Thoracic aorta (tissue), 2 donors: ENCODE measurements at places on chromosomes 1 and 21. TPM values are rescaled to one million over a fixed set of nuclear protein-coding genes. Genes with fewer than 3 reads are reported as not detected.

DNA sequence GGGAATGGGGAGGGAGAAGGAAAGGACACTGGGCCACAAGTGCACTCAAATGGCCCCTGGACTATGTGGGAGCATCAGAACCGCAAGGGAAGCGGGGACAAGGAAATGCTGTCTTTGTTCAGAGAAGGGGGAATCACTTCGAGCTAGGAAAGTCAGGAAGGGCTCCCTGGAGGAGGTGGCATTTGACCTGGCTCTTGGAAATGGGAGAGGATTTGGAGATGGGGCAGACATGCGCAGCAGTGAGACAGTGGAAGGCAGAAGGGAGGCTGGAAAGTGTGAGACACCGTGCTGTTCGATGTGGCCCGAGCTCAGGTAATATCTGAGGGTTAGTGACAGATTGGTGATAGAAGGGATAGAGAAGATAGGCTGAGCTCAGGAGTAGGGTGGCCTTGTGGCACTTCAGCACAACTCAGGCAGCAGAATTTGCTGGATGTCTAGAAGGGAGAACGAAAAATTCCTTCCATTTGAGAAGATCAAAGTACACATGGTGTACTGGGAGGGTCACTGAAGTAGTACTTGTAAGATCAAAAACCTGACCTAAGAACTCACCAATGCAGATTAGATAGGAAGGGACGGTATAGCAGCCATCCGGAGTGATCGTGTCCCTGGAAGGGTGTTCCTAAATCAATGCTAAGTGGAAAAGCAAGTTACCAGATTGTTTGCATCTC, 25.4 kb downstream of the SLC1A7 start:
- no peak for DNase-seq

- DNase-seq: no peak
Measured at GRCh38 chr1:62196086-62196690, 1.5 kb downstream of the L1TD1 start.

DNA sequence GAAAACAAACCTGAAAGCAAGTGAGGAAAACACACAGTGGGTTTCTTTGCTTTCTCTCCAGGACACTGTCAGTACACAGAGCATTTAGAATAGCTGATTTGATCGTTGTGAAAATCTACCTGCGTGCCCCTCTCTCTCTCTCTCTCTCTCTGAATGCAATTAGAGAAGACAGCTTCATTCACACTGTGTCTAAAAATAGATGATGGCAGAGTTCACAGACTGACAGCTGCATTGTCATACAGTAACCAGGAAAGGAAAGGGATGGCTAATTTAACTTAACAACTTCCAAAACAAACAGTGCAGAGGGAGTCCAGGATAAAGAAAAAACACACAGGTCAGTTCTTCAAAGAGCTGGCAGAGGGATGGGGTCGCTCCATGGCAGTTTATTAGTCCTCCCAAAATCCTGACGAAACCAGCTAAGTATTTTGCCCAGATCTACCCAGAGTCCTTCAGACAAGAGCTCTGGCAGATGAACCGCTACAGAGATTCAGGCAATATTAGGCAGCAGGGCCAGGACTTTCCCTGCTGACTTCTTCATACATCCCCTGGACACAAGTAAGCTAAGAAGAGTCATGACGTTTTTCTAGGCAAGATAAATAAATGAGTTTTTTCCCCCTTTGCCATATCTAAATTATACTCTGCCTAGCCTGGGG, 58.9 kb downstream of the WLS start:
- no peak for DNase-seq

- no peak for DNase-seq
Measured at GRCh38 chr1:54989968-54990810, 8.5 kb upstream of the BSND start.

DNA sequence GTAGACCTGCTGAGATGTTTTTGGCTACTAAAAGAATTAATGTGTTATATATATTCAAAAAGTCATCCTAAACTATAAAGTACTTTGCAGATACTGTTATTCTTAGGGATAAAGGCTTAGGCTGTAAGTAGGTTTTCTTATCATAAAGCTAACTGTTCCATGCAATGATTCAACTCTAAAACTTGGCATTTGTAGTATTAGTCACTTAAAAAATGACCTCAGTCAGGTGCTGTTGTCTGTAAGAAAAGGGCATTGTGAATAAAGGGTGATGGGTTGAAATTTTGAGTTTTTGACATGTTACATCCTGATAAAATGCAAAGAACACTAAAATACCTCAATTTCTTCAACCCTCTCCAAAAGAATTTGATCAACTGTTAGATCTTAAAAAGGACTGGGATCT, 32.9 kb downstream of the ADCY10 start:
- DNase-seq: no peak

GRCh38 chr1:41504114-41505035, 19.9 kb upstream of the EDN2 start:
- no peak for DNase-seq

- DNase-seq: no peak
Measured at GRCh38 chr1:242426271-242426905, 98.1 kb downstream of the PLD5 start.

DNA sequence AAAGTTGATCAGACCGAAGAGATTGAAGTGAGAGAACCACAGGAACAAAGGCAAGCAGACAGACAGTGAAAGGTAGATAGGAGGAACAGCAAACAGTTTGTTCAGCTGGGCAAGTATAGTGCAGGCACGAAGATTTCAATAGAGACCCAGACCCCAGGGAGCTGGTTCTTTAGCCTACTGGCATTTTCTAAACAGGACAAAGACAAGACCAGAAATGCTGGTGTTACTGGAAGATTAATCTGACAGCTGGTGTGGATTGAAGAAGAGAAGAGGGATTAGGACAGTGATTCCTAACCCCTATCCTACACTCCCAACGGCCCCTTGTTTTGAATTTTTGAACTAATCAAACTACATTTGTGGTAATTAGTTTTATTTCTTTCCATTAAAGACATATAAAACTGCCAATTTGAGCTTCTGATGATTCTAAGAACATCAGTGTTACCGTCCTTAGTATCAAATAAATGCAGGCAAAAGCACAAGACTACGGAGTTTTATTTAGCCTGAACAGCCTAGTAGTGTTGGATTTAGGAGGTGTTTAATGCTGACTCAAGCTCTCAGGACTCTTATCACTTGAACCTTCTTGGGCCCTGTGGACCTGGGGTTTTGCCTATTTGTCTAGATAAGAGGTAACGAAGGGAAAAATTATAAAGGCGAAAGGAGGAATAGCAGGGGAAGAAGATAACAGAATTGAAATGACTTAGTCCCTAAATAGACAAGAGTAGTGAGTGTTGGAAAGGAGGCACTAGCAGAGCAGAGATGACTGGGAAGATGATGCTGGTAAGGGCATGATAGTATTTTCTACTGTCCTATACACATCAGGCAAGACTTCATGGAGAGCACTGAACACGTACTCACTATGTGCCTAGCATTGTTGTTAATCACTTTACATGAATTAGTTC, 2.0 kb downstream of the NPL start:
- DNase-seq: no peak

DNA sequence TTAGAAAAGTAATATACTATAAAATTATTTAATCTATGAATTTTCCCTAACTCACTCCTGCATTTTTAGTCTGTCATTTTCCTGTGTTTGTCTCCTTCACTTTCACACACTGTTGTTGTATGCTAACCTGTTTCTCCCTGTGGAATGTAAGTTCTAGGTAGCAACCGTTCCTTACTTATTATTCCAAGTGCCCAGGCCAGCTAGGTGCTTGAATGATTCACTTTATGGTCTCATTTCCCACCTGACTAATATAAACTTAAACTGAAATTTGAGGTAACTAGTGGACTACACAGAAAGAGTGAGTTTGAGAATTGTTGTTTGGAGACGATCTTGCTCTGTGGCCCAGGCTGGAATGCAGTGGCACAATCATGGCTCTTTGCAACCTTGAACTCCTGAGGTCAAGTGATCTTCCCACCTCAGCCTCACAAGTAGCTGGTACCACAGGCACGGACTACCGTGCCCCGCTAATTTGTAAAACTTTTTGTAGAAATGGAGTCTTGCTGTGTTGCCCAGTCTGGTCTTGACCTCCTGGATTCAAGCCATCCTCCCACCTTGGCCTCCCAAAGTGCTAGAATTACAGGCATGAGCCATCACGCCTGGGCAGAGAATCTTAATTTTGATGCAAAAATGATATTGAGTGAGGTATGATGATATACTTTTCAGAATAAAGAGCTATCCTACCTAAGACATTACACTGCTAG, 1.9 kb downstream of the ZYG11B start:
- no peak for DNase-seq

Gene C21orf91
- 6.9 TPM for total RNA-seq

Gene C1orf116
- 1.3 TPM for total RNA-seq

Gene SH3D21
- 5.6 TPM for total RNA-seq
